ENCODE measurements at places on chromosomes 6 and 20.

DNA sequence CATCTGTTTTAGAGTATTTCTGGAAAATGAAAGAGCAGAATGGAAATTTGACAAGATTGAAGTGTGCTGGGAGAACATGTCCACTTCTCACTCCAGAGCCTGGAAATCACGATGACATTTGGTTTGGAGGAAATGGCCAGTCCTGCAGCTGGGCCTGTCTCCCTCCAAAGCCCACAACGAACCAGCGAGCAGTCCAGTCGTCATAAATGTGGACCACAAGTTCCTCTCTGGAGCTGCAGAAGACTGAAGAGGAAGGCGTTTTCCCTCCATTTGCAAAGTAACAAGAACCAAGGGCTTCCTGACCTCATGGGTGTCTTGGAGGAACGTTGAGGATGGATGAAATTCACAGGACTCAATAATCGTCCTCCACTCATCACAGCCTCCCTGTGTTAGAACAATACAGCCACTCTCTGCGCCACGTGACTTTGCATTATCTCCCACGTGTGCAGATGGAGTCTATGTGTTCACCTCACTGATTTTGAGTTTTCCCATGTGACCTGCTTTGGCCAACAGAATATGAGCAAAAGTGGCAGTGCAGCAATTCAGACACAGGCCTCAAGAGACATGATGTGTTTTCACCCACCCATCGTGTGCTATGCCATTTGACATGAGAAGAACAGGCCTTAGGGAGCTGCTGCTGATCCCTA, 9.1 kb upstream of the SPATS1 start:
- DNase-seq, result no peak

DNA sequence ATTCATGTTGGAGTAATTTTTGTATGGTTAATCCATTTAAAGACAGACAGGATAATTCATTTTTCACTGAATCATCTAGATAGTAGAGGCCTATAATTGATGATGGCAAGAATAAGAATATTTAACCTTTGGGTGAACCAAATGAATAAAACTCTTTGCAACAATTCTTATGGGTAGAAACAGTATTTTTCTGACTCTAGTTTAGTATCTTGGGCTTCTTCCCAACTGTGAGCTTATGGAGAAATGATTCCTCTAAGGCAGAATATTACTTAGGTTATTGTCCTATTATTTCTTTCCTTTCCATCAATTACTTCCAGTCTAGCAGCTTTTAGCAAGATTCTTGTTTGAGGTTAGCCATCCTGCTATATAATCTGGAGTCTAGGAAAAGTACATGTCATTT, 734.9 kb upstream of the FLRT3 start:
- DNase-seq, result no peak

DNA sequence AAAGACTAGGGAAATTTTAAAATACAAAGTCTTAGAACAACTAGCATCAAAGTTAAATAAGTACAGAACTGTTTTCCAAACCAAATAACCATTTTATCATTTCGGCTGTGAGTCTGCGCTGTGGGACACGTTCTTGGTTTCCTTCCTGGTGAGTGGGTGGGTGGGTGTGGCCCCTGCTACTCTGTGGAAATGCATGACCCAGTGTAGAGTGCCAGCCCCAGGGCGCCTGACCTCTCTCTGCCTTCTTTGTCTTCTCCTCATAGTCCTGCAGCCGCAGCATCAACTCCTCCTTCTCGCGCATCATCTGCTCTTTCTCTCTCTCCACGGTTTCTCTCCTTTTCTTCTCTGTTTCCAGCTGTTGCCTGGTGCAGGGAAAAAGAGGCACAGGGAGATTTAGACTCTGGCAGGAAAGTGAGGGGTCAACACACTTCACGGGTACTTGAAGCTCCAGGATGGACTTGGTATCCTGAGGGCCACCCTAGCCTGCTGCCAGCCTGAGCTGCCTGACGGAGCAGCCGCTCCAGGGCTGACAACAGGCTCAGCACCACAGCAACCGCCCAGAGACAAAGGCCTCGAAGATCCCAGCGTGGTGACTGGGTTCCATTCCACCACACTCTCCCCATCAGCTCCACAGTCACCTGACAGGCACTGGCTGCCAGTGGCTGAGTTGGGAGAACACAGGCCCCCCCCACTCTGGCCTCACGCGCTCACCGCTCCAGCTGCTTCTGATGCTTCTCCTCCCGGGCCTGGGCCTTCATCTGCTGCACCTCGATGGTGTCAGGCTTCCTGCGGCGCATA, 48.4 kb downstream of the EZR start:
- no peak for DNase-seq

GRCh38 chr6:36340618-36341454, 4.1 kb upstream of the BNIP5 start:
- DNase-seq, result no peak

GRCh38 chr20:19590382-19590781, 167.7 kb upstream of the RIN2 start:
- DNase-seq, result no peak

- no peak for DNase-seq
These were observed 6.2 kb downstream of the SNTA1 start for GRCh38 chr20:33437141-33437911.

DNA sequence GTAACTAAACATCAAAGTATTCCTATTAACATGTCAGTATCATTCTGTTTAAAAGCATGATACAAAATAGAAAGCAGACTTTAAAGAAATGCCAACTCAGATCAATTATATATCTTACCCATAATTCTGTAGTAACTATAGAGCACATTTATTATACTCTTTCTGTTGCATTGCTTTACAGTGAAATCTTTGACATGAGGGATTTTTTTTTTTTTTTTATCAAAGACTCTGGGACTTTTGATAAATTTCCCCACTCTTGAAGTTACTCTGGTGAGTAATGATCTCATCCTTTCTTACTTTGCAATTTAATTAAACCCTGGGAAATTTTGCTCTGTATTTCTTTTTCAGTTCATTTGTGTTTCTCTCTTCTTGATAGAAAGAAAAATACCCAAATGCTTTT, 17.4 kb downstream of the ADGRF4 start:
- no peak for DNase-seq

DNA sequence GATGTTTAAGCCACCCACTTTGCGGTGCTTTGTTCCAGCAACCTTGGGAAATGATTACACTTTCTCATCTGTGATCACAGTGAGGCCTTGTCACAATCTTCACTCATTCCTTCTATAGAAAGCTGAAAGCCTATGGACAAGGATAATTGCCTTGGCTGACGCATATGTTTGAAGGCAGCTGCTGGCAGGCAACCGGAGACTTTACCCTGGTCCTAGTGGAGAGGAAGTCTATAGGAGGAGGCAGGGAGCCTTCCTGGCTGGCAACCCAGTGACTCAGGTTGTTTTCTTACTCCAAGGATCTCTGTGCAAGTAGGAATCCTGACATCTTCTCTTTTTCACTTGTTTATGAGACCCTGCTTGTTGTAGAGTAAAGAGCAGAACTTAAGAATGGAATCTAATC, 34.1 kb upstream of the ESR1 start:
- DNase-seq, result no peak

DNA sequence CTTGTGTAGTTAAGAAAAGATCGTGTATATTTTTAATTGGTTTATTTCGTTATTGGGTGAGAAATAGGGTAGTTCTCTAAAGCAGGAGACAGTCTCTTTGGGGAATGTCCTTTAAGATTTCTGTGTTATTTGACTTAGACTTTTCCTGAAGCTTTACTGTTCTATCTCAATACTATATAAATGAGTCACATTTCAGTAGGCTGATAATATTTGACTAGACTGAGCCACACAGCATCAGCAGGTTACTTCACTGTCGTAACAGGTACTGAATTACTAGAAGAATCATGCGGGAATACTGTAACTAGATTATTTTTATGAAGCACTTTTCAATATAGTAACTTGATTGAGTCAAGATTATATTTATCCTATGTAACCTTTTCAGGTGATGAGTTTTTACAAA, 1.4 kb downstream of the SMAP1 start:
- no peak for DNase-seq

DNA sequence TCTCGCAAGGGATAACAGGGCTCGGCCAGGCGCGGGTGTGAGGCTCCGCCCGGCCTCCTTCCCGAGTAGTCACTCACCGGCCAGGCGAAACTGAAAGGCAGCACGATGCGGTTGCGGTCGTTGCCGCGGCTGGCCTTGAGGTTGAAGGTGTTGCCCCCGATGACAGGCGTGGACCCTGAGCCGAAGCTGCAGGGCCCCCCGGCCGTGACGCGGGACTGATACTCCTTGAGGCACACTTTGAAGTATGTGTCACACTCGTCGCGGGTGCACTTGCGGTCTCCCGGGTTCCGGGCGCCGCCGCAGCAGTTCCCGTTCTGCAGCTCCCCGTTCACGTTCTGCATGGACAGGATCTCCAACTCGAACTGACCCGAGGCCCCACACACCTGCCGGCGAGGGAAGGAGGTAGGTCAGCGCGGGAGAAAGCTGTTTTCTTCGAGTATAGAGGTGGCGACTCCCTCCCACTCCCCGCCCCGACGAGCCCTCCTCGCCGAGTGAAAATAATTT, 1.1 kb downstream of the JAG1 start:
- no peak for DNase-seq

DNA sequence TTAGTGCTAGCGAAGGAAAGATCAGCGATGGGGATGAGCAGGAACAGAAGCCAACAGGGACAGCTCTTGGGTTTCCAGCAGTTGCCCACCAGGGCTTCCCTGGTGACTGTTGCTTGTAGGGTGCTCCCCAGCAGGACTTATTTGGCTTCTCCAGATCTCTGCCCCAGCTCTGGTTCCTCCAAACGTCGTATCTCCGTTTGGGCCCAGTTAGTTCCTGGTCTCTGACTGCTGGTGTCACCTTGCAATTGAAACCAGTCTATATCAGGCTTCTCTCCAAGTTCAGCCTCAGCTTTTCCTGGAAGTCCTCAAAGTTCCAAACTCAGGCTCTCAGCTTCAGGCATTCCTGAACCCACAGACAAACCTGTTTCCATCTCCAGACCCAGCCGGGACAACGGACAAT, 70.8 kb upstream of the NXT1 start:
- DNase-seq, result no peak

GRCh38 chr6:8236956-8237355, 134.6 kb upstream of the EEF1E1 start:
- no peak for DNase-seq

GRCh38 chr20:5859608-5860007, 90.7 kb downstream of the TRMT6 start:
- DNase-seq, result no peak

GRCh38 chr6:43202451-43202850, 20.5 kb downstream of the CUL9 start:
- DNase-seq, result no peak

DNA sequence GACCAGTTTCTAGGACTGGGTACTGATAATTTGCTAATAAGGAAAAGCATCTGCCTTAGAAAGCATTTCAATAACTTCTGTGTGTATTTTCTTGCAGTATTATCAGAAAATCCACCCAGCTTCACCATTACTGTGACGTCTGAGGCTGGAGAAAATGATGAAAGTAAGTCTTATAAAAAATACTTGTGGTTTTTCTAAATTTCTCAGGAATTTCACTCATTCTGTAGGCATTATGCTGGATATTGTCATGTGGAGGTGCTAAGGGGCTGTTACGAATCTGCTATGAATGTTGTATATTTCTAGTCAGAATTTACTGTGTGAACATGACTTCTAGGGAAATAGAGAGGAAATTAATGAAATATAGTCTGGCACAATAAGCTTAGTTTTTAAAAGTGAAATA, 8.9 kb downstream of the RWDD1 start:
- DNase-seq, result no peak

DNA sequence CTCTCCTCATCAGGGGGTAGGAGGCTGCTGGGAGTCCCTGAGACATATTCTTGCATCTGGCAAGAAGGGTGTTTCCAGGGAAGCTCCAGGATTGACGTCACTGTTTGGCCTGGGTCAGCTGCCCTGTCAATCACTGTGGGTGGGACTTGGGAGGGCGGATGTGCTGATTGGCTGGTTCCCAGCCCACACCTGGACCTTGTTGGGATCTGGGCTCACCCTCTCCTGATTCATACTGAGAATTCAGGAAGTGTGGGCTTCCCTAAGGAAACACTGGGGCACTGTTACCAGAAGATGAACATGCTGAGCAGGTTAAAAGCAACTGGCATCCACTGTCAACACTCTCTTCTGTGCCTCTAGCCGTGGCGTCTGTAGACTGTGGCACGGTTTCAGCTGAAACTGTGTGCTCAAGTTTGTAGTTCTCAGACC, 36.5 kb downstream of the CDH26 start:
- DNase-seq, result no peak

DNA sequence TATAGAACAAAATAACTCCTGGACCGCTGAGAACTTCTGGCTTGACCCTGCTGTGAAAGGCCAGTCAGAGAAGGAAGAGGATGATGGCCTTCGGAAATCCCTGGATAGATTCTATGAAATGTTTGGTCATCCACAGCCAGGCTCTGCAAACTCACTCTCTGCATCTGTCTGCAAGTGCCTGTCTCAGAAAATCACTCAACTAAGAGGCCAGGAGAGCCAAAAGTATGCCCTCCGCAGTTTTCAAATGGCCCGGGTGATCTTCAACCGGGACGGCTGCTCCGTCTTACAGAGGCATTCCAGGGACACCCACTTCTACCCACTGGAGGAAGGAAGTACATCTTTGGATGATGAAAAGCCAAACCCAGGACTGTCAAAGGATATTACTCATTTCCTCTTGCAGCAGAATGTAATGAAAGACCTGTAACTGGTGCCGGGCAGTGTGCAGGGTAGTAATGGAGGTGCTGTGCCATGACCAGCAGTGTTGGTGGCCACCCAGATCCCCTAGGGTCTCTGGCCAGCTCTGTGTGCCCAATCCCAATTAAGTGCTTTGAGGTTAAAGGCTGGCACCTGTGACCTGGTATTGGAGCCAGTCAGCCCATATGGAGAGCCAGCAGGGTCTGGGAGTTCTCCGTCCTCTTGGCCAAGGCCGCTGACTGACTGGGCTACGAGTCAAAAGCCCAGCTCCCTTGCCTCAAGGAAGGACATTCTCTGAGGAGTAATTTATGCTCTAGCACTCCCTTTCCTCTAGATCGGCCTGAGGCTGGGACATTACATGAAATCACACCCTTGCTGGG, 87.1 kb downstream of the TRMT6 start:
- peak; percentile 22 for DNase-seq

- no peak for DNase-seq
These were observed 9.7 kb downstream of the BTN3A1 start for GRCh38 chr6:26411751-26412150.

GRCh38 chr6:133202610-133203343, 38.4 kb upstream of the EYA4 start:
- no peak for DNase-seq

DNA sequence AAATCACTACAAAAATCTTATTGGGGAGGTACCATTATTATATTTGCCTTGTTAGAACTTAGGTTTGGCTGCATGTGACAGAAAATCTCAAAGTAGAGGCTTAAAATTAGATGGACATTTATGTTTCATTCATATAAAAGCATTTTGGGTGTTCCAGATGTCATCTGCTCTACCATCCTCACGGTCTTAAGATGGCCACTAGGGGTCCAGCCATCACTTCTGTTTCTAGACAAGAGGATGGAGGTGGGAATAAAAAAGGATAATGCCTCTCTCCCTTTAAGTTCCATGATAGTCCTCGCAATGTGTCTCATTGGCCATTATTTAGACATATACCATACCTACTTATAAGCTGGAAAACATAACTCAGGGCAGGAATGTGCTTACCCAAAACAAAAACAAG, 929.5 kb downstream of the KIF16B start:
- no peak for DNase-seq

All from SIG-M5 (cell line).